ENCODE measurements at places on chromosomes 13 and 19.

GRCh38 chr19:50858886-50859285 is 4.2 kb downstream of the KLK3 start:
- DNase-seq, result no peak

DNA sequence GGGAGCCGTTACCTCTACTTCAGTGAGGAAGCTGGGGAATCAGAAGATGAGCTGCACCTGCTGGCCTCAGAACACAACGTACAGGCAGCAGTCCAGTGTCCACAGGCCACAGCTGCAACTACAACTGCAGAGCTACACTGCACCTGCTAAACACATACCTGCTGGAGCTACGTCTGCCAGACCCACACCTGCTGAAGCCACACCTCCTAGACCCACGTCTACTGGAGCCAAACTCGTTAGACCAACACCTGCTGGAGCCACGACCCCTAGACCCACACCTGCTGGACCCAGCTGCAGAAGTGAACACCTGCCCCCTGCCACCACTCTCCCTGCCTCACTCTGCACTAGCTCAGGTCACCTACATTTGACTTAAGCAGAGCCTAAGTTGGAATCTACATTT is 169.9 kb downstream of the USP12 start:
- DNase-seq, result no peak

DNA sequence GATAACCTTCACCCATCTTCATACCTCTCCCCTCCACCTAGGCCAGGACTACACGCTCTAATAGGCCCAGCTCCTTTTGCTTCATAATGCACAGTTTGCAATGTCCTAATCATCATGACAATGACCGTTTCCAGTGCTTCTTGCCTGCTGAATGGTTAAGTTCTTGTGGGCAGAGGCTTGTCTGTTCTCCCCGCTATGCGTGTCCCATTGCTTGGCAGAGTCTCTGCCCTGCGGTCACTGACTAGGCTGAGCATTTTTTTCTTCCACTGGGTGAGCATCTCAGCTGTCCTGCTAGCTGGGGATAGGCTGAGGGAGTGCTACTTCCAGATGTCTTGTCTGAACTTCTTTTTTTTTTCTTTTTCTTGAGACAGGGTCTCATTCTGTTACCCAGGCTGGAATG is 314.7 kb downstream of the UQCRFS1 start:
- no peak for DNase-seq

- no peak for DNase-seq
Measured at GRCh38 chr13:35478271-35479037, 2.0 kb upstream of the MAB21L1 start.

- DNase-seq, result no peak
Measured at GRCh38 chr13:25874907-25875306, 176.9 kb downstream of the SHISA2 start.

DNA sequence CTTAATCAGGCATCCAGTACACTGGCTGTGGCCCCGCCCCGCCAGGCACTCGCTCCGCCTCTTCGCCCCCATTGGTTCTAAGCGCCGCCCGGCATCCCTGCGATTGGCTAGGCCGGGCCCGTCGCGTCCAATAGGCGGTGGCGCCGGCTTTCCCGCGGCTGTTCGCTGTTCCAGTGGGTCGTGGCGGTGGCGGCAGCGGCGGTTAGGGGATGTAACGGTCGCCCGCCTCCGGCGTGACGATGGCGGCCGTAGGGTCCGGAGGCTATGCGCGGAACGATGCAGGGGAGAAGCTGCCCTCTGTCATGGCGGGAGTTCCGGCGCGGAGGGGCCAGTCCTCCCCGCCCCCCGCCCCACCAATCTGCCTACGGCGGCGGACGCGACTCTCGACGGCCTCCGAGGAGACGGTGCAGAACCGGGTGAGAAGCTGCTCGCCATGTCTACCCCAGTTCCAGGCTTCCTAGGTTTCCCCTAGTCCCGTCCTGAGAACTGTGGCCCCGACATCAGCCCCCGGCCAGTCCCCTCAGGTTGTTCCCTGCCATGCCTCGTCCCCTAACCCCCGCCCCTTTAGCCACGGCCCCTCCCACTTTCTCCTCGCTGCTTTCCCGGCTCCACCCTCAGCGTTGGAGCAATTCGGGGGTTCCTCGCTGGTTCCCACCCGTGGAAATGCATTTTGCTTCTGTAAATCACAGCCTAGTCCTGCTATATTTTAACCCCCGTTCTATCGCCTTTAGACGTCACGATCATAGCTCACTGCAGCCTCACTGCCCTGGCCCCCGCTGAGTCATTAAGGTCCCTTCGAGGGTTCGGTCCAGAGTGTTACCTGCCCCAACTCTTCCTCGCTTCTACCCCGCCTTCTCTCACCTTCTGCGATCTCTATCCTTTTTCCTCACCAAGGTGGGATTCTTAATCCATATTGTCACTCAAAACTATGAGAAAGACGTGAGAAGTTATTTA is at the start of gene WDR62:
WDR62 (plus strand) TSS at position 165 of the 954 bp plus-strand sequence; CDS start at position 240, 75 bp downstream.
- DNase-seq, result peak; percentile 96

GRCh38 chr19:55353356-55353802 is 1.1 kb downstream of the COX6B2 start:
- DNase-seq, result no peak

DNA sequence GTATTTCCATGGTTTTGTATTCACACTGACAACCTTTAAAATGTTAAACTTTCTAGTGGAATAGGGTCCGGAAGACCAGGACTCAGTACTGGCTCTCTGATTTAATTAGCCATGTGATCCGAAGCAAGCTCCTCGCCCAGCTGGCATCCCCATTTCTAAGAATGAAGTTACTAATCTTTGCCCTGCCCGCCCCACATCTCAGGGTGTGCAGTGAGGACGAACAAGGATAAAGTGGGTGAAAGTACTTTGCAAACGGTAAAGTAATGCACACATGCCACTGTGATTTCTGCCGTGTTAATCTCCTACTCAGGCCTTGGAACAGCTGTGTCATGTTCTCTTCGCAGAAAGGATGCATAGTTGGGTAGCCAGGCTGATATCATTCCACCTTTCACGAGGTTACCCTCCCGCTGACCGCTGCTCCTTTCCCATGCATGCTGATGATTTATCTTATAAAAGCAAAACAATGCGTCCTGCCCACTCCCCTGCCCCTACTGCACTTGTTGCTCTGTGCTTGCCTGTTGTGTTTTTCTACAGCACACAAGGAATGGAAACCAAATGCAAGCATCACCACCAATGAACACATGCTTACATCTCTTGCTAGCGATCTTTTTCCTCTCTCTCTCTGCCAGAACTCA is 539.0 kb downstream of the EFNB2 start:
- DNase-seq, result no peak

DNA sequence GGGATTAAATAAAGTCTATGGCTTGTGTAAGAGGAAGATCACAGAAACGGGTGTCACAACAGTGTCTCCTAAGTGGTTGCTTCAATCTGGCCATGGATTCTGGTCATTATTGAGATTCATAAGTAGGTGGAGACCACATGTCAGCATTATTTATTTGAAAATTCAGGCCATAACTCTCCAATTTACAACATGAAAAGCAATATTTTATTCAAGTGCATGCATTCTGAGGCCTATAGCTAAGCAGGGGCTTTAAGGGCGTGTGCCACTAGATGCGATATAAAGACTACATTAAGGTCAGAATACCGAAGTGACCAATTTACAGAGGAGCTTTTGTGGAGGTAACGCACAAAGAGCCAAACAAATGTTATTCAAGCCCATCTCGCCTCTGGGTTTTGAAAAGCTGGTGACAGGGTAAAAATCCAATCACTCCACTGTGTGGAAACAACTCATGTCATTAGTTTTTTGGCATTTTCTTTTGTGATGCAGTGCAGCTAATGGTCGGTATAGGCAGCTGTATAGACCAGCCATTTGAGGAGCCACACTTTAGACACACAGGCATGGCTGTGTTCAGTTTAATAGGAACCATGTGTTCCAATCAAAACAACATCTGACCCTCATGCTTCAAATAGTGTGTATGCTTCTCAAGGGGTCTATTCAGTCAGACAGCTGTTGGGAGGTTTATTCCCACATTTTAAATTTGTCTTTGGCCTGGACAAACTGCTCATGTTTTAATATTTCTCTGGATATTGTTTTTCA is 123.7 kb downstream of the KL start:
- DNase-seq, result no peak

DNA sequence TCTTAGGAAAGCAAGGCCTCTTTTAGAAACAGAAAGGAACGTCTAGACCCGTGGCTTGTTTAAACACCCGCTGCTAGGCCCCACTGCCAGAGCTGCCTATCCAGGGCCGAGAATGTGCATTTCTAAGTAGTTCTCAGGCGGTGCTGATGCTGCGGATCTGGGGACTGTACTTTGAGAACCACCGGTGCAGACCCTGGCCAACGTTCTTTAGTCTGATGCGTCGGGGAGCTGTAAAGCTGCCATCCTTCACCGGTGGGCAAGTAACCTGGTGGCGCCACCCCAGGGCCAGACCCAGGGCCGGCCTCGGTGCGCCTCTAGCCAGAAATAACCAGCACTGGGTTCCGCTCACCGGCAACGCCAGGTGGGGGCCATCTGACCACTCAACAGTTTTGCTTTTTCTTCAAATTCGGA is 47.1 kb downstream of the TGDS start:
- peak; percentile 74 for DNase-seq

DNA sequence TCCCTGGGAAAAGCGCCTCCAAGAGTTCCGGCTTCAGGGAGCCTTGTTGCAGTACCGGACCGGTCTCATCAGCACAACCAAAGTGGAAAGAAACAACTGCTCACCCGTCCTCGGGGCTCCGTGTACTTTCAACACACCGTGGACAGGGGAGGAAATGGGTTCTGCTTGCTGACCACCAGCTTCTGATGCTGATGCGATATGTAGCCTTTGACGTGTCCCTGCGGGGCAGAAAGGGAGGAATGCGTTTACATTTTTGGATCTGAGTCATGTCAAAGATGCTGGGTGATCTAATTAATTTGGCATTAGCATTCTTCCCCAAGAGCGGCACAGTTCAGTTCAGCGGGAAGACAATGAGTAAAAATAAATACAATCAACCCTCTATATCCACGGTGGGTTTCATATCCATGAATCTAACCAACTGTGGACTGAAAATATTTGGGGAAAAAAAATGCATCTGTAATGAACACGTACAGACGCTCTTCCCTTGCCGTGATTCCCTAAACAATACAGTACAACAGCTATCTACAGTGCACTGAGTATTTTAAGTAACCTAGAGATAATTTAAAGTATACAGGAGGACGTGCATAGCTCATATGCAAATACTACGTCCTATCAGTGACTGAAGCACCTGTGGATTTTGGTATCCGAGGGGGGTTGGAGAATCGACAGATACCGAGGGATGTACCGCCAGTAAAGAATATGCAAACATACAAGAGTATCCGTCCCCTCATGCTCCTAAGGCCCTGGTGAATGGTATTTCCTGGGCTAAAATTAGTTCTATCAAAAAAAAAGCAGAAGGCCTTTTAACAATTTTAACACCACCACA is 19.8 kb downstream of the PROZ start:
- DNase-seq, result no peak

DNA sequence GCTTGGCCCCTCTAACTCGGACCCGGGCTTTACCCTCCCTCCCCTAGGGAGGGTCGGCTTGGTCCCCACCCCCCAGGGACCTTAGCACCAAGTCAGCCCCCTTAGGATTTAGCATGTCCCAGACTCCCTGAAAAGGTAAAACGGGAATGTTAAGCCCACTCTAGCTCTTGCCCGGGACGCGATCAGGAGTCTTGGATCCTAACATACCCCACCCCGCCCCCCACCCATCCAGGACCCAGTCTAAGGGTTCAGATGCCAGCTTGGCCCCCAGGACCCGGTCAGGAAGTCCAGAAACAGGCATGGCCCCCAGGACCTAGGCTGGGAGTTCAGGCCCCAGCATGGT is 437 bp downstream of the EPOR start:
- no peak for DNase-seq
